ENCODE measurements at places on chromosomes 13 and 19.

DNA sequence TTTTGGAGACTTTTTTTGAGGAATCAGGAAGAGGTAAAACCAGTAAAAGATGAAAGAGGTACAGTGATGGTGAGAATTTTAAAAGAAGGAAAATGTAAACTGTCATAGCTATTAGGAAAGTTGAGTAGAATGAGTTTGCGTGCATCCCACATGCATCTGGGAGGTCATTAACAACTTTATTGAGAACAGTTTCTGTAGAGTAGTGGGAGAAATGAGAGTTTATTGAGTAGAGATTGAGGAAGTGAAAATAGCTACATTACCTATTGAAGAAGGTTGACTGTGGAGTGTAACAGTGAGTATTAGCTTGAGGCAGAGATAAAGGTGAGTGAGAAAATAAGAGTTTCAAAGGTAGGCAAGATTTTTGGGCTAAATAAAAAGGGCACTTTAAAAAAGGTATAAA, 38.7 kb downstream of the BRCA2 start:
- no peak for DNase-seq

- DNase-seq, result no peak
Measured at GRCh38 chr19:6042776-6043726, 65.1 kb upstream of the RANBP3 start.

DNA sequence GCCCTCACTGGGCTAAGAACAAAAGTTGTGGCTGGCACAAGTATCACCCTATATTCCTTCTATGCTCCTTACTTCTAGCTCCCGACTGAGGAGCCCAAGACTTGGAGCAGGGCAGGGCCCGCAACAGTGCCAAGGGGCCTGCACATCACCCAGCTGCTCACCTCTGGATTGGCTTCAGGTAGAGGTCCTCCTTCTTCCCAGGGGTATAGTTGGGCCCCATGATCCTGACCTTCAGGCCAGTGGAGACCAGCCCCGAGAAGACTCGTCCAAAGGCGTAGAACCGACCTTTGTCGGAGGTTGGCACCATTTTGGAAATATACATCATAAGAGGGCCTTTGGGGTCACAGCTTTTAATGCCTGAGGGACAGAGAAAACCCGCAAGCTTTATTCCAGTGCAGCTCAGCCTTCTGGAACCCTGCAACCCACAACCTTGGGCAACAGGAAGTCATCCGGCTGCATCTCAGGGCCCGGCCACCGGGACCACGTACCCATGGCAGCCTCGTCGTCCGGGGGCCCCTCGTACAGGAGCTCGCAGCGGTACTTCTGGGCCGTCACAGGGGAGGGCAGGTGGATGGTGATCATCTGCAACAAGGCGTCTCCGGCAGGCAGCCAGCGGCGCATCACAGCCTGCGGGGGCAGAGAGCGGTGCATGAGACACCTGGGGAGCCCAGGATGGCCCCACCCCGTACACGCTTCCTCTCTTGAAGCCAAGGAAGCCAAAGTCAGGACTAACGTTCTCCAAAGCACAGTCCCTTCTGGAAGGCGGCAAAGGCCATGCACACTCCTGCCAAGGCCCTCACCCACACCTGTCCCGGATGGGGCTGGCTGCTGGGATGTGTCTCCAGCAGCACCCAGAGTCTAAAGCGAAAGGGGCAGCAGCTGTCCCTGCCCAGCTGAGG, 4.7 kb downstream of the EEF2 start:
- DNase-seq, result no peak

GRCh38 chr19:1128106-1128505, 24.3 kb downstream of the GPX4 start:
- DNase-seq, result no peak

DNA sequence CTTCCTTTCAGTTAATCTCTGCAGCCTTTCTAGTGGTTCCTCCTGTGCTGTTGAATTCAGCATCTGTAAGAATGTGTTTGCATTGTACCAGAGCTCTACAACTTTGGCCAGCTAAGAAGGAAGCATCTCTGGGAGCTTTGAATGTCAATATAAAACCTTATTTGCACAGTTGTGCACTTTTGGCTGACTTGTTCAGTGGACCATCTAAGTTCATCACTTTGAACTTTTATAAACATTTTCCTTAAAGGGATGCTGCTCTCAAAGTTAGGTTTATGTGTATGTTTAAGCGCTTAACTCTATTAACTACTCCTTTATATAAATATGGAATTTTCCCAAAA, 15.6 kb downstream of the POLR1D start:
- DNase-seq, result no peak

All from CD4-positive, alpha-beta memory T cell (primary cell).